ENCODE measurements at places on chromosomes 6 and 20.

DNA sequence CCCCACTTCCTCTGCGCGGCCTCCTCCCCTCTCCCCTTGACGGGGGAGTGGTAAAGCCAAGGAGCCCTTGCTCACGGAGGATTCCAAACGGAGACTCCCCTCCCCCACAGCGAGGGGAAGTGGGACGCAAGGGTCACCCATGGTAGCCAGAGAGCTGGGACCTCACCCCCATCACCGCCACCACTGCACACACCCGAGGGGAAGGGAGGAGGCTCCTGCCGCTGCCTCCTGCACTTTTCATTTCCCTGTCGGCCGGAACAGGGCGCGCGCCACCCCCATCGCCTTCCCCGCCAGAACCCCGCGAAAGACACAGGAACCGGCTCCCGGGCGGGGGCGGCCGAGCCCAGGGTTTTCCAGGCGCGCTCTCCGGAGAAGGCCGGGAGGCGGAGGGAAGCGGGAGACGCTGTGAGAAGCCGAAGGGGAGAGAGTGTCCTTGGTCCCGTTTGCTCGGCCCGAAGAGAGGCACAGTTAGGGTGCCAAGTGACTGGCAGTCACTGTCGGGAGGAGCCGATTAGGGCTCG lies 789 bp downstream of the CCND3 start:
- peak; percentile 59 for DNase-seq

DNA sequence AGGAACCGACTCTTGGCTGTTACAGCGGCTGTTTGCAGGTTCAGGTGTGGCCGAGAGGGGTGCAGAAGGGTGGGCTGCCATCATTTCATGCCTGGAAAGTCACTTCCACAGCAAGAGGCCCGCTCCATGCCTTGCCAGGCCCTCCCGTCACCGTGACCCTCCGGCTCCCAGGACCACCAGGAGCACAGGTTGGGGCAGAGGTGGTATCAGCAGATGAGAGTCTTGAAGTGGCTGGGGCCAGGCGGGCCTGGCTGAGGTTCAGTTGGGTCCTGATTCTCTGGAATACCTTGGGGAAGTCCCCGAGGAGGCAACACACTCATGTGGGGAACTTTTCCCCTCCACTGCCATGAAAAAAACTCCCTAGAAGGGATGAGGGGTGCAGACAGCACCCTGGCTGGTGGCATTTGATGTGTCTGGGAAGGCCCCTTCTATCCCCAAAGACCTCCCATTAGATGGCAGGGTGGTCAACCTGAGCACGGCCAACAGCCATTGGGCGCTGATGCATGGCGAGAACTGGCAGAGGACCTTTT lies 34.2 kb upstream of the IRF4 start:
- DNase-seq, result no peak

- DNase-seq, result no peak
Measured at GRCh38 chr6:7532821-7533220, 8.7 kb upstream of the DSP start.

DNA sequence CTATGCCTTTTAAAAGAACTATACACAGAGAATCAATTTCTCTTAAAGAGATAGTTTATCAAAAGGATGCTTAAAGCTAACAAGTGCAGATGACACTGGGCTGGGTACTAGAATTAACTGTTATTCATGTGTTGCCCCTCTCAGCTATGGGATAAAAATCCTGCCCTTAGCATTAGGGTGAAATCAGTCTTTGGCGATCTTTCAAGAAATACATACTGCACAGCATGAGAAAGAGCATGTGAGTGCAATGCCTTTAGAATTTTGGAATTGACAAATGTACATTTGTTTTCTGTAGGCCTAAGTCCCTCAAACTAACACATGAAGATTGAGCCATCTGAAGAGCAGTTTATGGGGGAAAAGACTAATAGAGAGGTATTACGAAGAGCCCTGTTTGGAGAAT lies 115.4 kb downstream of the ZFP64 start:
- DNase-seq, result no peak

DNA sequence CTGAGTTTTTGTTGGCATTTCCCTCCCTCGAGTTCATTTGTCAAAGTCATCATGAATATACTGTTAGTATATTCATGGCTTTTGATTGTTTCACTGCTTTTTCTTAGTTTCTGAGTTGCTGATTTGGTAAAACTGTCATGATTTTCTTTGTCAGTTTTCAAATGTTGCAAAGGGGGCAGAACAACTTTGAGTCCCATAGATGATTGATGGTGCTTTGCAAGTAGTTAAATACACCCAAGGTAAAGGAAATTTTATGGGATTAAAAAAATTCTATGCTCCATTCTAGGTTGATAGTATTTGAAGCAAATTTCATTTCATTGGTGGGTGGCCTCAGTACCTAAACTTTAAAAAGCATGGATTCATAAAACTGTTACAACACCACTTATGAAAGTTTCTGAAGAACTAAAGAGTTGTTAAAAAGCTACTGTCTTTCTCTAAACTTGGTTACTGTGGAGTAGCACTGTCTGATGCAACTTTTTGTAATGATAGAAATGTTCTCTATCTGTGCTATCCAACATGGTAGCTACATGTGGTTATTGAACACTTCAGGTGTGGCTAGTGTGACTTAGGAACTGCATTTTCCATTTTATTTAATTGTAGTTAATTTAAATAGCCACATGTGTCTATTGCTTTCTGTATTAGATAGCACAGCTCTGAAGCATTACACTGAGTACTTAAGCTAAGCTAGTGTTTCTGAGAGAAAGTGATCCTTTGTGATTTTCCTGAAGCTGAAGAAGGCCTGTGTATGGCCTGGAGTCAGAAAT lies 153.6 kb downstream of the ZFAND3 start:
- DNase-seq, result no peak

DNA sequence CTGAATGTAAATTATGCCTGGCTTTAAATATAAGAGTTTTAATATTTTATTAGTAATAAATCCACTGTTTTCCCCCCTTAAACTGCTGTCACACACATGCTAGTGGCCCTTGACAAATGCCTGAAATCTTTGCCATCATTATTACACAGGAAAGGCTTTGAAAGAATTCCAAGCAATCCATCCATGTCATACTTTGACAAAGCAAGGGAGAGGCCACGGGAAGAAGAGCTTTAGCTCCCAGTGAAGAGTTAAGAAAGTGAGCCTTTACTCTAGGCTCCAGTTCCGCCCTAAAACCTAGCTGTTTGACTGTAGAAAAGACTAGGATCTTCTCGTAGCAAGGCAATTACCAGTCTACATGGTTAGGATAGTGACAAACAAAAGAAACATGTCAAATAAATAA lies 147.9 kb downstream of the GMDS start:
- no peak for DNase-seq
